Urinary bladder (tissue), 4 donors: ENCODE measurements at places on chromosomes 4 and X. TPM values are rescaled to one million over a fixed set of nuclear protein-coding genes. Genes with fewer than 3 reads are reported as not detected.

- DNase-seq, result no peak
Measured at GRCh38 chrX:68490644-68491043, 8.2 kb upstream of the YIPF6 start.

- DNase-seq, result no peak
Measured at GRCh38 chrX:108312957-108313356, 125.3 kb downstream of the COL4A6 start.

DNA sequence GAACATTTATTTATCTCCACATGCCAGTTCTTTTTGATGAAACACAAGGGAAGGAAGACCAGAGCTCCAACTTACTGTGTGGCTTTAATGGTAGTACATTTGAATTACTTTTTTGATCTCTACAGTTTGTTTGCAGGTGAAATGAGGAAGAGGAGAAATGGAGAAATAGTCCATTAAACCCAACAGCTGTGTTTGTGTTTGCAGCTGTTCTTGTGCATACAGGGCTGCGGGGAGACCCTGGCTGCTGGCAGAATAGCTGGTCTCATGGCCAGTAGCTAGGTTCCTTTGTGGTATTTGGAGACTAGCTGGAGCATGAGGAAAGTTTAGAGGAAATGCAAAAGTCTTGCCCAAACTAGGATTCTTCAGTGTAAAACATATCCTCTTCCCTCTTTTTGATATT lies 374.8 kb downstream of the GPAT3 start:
- no peak for DNase-seq

DNA sequence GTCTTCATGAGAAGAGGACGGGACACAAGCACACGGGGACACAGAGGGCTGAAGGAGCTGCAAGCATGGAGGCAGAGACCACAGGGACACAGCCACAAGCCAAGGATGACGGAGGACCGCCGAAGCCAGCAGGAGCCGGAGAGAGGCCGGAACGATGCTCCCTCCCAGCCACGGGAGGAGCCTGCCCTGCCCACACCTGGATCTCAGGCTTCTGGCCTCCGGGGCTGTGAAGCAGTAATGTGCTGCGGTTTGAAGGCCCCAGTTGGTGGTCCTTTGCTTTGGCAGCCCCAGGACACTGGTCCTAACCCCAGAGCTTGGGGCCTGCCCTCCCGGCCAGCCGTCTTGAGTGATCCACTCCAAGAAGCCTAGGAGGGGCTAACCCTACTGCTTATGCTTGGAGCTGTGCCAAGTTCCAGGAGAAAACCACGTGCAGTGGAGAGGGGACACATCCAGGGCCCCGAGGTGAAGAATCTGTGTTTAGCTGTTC lies 85.9 kb downstream of the HMX1 start:
- no peak for DNase-seq

DNA sequence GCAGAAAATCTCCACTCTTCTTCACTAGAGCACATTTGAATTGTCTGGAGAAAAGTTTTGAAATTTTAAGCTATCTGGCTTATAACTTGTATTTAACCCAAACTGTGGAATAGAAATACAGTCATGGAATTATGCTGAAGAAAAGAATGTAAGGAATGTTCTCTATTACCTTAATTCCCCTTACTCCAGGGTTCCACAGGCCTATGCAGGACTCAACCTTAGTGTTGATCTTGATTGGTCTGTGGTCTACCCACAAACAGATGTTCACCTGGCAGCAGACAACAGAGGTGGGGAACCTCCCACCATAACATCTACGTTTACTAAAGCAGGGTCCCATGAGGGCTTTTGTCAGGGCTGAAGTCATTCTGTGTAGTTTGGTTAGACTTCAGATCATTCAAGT lies 189.3 kb upstream of the GPRIN3 start:
- DNase-seq, result no peak

DNA sequence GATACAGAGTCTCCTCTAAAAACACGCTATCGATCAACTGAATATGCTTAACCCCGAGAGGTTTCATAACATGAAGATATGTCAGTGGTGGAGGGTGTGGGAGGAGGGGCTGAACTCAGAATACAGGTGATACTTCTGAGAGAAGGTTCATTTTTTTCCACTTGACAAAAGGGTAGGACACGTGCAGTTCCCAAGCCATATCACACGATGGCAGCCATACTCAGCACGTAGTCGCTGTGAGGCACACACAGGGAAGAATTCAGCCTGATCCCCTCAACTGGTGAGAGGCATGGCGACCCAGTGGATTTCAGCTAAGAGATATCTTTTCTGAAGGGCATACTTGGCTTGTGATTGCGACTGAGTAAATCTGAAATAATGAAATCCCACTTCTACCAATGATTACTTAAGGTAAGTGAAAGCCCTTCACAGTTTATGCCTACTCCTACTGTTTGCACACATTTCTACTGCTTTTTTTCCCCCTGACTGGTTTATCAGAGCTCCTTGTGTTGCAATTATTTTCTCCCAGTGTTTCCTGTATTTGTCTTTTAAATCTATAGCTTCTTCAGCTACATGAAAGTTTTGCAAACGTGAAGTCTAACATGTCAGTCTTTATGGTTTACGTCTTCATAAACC lies 133.1 kb downstream of the CORIN start:
- no peak for DNase-seq

DNA sequence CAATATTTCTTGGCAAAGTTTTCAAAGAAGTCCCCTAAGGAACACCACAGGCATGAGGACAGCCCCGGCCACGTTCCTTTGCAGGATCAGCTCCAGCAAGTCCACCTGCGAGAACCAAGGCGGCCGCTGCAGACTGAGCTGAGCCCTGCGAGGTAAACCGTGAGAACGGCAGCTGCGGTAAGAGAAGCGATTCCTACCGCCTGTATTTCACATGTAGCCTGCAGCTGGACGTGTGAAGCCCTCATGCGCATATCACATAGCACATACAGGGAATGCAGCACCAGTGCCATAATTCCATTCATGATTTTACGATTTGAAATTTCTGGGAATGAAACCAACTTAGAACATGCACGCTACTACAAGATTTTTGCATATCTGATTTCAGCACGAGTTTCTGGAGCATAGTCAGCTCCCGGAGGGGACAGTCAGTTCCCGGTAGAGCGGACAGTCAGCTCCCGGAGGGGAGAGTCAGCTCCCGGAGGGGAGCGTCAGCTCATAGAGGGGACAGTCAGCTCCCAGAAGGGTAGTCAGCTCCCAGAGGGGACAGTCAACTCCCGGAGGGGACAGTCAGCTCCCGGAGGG lies 41.7 kb downstream of the FGFRL1 start:
- peak; percentile 54 for DNase-seq

GRCh38 chrX:51155566-51155965 lies 177.1 kb upstream of the NUDT10 start:
- DNase-seq, result no peak

Gene NDNF
- 24.5 TPM for total RNA-seq

Gene SSX4B
- total RNA-seq, result not detected

Gene DCAF8L2
- not detected for total RNA-seq

Gene VGLL1
- total RNA-seq, result 7.5 TPM

Gene AVPR2
- total RNA-seq, result 0.53 TPM

Gene DAPP1
- total RNA-seq, result 19.6 TPM

Gene ABLIM2
- 1.1 TPM for total RNA-seq

Gene IL2
- total RNA-seq, result not detected

Gene ZFP92
- 0.69 TPM for total RNA-seq

Gene PF4V1
- total RNA-seq, result not detected
